Regular cardiac myocyte (primary cell): ENCODE measurements at places on chromosomes 5 and 9. TPM values are rescaled to one million over a fixed set of nuclear protein-coding genes. Genes with fewer than 3 reads are reported as not detected.

The SLC36A3 gene
- total RNA-seq: not detected in 2 replicates

The ZNF483 gene
- total RNA-seq: 1.2 and 2.0 TPM in 2 replicates

The KIF27 gene
- total RNA-seq: 2.5 and 4.5 TPM in 2 replicates

The TNC gene
- total RNA-seq: 35.2 and 51.6 TPM in 2 replicates

The HRH2 gene
- 0.85 TPM in 1 of 2 replicates, not detected in the other for total RNA-seq

The SPINK6 gene
- total RNA-seq: not detected in 2 replicates

The EQTN gene
- not detected in 2 replicates for total RNA-seq

The NUTM2G gene
- total RNA-seq: not detected in 2 replicates

The SPINK1 gene
- 0.56 TPM in 1 of 2 replicates, not detected in the other for total RNA-seq

The MYOZ3 gene
- 0.38 and 0.85 TPM in 2 replicates for total RNA-seq

The GTF2H2C gene
- total RNA-seq: 37.8 and 48.9 TPM in 2 replicates

The ADAMTS2 gene
- total RNA-seq: 56.0 and 57.8 TPM in 2 replicates

The PCDHA2 gene
- total RNA-seq: under 0.01 TPM in 2 replicates

The CFAP77 gene
- total RNA-seq: not detected in 2 replicates

The F2RL2 gene
- 10.0 and 10.4 TPM in 2 replicates for total RNA-seq

The PDZD2 gene
- total RNA-seq: 0.28 and 0.58 TPM in 2 replicates

The KIF20A gene
- 8.7 and 86.5 TPM in 2 replicates for total RNA-seq

The RASGEF1C gene
- total RNA-seq: not detected in 2 replicates
